Esophagus mucosa (tissue), 1 donor: ENCODE measurements at places on chromosomes 2 and 18.

- no peak for ATAC-seq
These were observed 87.3 kb downstream of the COLEC12 start for GRCh38 chr18:413233-413632.

GRCh38 chr2:227406177-227407031 lies 18.7 kb upstream of the SCYGR1 start:
- ATAC-seq = peak; percentile 58

DNA sequence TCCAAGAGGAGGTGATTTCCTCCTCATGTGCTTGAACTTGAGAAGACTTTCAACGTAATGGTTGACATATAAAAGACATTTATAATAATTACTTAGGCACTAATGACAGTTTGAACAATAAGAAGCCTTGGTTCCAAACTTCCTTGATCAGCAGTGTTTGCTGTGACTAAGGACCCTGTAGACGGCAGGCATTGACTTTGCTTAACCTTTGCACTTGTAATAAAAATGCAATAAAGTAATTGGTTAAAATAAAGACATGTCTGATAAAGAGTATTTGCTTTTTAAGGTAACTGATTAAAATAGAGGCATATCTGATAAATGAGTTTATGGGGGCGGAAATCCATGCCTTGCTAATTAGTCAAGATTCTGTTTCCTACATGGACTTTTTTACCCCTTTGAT lies 82.2 kb upstream of the ST8SIA3 start:
- ATAC-seq = no peak

DNA sequence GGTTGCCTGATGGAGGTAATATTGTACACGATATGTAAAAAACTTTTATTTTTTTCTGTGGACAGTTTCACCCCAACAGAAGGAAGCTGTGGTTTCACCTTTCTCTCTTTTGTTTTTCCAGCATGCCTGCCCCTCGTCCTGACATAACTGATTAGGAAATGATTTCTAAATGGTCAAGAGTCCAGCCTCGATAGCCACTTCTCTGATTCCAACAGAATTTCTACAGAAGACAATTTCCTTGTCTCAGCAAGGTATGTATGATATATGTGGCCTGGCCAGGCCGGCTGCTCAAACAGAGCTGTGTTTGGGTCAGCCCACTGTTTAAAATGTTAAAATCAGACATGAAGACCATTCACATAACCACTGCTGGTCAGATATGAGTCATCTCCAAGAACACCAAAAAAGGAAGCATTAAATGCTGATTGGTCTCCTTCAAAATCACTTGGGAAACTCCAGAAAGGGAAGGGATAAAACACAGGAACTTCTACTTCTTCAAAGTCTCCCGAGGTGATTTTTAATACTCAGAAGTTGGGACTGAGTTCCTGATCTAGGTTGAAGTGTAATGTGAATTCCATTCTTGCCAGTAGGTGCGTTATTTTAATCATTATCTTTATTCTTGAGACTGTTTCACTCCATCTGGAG lies 22.3 kb downstream of the ATP8B1 start:
- no peak for ATAC-seq

DNA sequence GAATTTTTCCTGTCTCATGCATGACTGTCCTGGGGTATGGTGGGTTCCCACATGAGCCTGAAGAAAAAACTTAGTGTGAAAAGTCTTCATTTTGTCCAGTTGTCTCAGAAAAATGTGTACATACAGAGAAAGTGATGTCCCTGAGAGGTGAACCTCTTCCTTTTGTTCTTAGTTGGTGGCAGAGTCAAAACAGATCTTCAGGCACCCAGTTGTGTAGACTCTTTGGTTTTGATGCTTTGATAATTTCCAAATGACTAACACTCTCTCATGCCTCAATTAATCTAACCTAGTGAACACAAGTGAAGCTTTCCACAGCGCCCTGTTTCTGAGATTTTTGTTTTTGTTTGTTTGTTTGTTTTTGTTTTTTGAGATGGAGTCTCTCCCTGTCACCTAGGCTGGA lies 273.5 kb downstream of the PIK3C3 start:
- no peak for ATAC-seq

- no peak for ATAC-seq
These were observed 8.0 kb downstream of the COPS9 start for GRCh38 chr2:240127911-240128607.

DNA sequence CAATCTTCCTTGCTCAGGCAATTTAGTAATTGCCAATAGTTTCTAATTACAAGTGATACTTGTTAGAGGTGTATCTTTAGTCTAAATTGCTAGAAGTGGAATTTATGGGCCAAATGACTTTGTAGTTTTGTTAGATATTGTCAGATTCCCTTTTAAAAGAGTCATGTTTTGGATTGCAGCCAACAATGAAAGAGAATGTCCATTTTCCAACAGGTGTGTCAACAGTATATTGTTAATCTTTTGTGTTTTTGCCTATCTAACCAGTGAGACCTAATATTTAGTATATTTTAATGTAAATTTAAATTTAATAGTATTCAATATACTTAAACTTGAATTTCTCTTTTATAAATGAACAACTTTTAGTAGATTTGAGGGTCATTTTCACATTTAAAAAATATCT lies 259.4 kb upstream of the ETAA1 start:
- ATAC-seq = no peak

- ATAC-seq = no peak
These were observed 349.6 kb upstream of the UBE2E3 start for GRCh38 chr2:180630756-180631155.

DNA sequence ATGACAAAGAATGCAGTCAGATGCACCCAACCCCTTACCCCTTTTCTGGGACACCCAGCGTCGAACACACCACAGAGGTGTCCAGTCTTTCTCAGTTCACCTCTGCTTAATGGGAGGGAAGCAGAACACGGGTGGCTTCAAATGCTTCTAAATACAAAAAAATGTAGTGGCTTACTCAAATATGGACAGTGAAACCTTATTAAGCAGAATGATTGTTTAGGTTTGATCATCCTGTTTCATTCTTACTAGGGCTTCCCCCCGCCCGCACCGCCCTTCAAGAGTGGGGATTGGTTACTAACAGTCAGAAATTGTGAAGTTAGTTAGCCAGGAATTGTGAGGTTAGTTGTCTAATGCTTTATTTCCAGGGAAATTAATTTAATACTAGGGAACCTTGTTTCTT lies 21.6 kb downstream of the ATG16L1 start:
- ATAC-seq = no peak

DNA sequence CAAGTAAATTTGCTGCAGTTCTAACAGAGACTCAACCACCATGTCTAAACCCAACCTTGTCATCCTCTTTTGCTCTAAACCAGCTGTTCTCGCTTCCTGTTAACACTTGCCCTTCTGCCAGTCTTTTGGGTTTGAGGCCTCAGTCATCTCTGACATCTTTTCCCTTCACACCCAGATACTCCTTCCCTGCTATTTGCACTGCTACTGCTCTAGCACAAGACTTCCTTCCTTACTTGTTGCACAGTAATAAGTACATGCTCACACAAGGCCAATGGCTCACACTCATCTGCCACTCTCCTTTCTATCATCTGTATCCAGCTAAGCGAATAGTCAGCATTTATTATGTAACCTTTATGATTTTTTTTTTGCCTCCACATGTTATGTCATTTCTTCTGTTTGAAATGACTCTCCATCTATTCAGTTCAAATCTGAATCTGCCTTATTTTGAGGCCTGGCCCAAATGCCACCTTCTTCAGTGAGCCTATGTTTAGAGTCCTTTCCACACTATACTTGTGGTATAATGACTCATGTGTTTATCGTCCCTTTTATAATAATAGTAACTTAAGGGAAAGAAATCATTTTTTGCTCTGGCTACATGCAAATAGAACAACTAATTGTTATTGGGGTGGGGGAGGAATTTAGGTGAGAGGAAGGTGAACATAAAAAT lies 22.5 kb upstream of the CDKL4 start:
- ATAC-seq = peak; percentile 54

DNA sequence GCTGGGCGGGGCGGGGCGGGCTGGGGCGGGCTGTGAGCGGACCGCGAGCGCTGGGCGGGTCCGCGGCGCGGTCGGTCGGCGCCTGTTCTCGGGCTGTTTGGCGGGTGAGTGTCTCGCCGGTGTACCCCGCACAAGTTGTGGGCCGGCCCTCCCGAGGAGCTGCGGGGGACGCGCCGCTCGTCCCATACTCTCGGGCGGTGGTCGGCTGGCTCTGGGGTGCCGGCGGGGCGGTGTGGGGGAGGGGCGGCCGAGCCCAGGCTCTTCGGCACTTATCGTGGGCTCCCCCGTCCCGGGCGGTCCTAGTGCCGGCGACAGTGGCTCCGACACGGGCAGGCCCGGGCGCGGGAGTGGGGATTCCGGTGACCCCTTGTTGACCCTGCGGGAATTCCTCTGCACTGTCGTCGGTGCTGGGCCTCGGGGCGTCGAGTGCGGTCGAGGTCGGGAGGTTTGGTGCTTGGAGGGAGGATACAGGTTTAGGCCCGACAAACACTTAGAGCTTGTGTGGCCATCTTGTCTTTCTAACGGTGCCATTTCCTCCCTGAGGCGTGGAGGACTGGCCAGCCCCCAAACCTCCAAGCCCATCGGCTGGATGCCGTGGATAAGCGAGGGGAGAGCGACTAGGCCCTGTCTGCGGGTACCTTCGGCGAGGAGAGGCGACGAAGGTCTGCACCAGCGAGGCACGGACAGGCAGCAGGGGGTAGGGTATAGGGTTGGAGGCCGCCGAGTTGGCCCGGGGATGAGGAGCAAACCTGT lies at the start of gene SEPTIN2:
SEPTIN2 (plus strand) TSS at position 47 of the 753 bp plus-strand sequence. CDS start 8,308 bp downstream, outside the sequence.
- peak; percentile 59 for ATAC-seq

DNA sequence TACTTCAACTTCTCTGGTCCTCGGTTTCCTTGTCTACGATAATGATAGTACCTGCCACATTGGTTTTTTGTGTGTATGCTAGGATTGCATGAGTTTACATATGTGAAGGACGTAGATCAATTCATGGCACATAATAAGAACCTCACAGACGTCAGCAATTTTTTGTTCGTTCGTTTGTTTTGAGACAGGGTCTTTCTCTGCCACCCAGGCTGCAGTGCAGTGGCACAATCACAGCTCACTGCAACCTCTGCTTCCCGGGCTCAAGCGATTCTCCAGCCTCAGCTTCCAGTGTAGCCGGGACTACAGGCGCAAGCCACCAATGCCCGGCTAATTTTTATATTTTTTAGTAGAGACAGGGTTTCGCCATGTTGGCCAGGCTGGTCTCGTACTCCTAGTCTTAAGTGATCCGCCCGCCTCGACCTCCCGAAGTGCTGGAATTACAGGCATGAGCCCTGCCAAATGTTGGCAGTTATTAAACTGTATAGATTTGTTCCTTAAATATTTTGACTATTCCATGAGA lies 756 bp upstream of the SLC35F5 start:
- ATAC-seq = no peak

DNA sequence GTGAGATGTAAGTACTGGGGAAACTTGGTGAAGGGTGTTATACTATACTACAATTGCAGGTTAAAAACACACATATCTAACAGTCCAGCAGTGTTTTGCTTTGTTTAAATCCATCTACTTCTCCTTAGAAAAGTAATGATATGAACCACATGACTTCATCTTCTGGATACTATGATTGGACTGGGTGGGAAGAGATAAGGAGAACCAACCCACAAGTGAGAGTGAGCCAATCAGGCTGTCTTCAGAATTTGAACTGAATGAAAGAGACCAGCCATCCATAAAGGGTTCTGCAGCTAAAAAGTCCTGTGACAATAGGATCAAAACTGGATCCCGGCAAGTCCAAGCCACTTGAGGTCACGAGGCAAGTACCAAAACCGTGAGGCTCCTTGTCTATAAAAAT lies 46.6 kb downstream of the KANSL3 start:
- no peak for ATAC-seq

DNA sequence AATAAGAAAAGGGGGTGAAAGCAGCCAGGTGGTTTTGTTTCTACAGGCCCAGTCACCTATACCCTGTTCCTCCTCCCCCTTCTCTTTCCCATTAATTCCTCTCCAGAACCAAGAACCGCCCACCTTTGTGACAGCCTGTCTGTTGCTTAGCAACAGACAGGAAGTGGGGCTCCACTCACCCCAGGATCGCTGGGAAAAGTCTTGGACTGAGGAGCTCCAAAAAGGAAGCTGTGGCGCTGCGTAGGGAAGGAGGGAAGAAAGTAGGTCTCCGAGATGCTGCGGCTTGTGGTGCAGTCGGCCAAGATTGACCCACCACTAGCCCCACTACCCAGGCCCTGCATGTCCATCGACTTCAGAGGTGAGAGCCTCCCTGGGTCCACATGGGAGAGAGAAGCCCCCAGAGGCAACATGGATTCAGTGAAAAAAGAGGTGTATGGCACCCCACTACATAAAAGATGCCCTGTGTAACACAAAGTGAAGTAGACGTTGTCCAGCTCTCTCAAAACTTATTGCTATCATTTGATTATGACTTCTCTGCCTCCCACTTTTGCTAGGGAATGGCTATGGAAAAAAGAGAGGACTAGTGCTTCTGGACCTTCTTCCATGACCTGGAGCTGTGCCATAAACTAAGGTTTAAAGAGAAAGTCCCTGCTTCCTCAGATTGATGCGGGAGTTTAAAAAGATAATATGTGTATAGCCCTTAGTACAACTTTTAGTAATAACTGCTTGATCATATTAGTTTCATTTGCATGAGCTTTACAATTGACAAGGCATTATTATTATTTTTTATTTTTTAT lies at the start of gene FER1L5:
FER1L5 (plus strand) TSS at position 201 of the 797 bp plus-strand sequence; CDS start at position 274, 73 bp downstream.
- no peak for ATAC-seq

DNA sequence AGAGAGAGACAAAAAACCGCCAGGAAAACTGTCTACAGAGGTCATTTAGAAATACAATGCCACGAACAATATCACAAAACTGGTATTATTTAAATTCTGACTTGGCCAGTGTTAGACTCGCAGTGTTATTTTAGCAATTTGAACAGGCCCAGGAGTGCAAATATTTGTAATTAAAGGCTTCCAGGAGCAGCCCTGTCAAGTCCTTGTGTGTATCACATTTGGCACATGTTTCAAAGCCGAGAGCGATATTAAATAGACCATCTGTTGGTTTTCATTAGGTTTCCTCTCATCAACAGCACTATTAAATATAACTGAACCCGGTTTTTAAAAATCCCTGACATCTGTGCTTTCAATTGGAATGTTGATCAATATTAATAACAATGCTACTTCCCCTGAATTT lies 656.9 kb downstream of the TSN start:
- no peak for ATAC-seq

DNA sequence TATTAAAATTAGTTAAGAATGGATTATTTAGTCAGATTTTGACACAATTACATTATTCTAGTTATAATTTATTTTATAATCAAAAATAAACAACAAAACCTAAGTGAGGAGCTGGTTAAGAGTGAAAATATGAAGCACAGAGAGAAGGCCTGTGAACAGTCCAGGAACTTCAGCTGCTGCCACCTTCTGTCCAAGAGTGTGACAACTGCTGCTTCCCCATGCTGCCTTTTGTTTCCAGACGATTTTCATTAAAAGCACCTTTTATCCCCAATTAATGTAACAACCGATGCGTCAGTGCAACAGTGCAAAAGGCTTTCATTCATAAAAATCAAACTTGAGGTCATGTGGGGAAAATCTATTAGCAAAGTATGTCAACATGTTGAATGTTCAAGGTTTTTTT lies 363.6 kb downstream of the CTNNA2 start:
- ATAC-seq = no peak

GRCh38 chr2:137847443-137847842 lies 116.8 kb upstream of the HNMT start:
- ATAC-seq = peak; percentile 96

DNA sequence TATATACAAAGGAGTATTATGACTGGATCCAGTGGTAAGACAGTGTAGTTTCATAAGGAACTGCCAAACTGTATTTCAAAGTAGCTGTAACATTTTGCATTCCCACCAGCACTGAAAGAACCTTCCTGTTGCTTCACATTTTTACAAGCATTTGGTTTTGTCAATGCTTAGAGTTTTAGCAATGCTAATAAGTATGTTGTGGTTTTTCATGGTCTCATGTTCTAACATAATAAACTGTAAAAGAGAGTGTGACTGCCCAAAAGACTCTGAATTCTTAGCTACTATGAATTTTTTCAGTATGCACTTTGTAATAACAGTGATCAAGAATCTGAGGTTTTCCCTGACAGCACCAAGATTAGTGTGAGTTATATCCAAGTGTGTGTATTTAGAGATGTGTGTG lies 604.2 kb downstream of the XIRP2 start:
- ATAC-seq = no peak
